ENCODE measurements at places on chromosomes 5 and 9.
A peak's percentile ranks its signal among the peaks of the same experiment; 100 is the strongest.

DNA sequence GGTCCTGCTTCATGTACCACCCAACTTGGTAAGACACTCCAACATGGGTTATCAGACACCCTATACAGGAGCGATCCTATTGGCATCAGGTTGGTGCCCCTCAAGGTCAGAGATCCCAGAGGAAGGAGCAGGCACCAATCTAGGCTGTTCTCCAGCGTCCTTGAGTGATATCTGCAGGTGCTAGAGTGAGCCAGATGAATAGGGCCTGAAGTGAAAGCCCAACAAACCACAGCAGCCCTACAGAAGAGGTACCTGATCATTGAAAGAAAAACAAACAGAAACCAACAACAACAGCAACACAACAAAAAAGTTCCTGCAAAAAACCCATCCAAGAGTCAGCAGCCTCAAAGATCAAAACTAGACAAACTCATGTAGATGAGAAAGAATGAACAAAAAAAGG, 584.8 kb downstream of the HINT1 start:
- DNase-seq, result no peak

- DNase-seq, result no peak
Measured at GRCh38 chr5:167030500-167031120, 1260.8 kb upstream of the WWC1 start.

GRCh38 chr9:129392093-129392541, 214.1 kb upstream of the IER5L start:
- no peak for DNase-seq

GRCh38 chr9:106892632-106893031, 29.7 kb downstream of the ZNF462 start:
- DNase-seq, result peak; percentile 95

DNA sequence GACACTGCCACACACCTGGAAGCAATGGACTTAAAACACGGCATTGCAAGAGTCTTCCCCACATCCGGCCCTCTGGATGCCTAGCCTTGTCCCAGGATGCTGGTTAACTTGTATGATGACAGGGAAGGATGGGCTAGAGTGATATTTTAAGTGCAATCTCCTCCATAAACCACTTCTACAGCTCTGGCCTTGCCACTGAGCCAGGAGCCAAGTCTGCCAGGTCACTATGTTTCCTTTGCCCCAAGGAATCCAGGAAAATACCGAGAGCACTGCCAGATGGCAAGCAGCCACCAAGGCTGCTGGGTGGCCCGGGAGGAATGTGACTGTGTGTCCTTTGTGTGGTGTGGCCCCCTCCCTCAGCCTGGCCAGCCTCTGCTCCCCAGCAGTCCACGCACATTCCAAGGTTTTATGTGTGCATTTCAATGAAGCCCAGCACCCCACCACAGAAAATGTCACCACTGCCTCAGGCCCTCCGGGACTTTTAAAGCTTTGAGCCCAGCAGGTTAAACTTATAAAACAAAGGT, 106.0 kb downstream of the FRMD3 start:
- DNase-seq, result peak; percentile 72

- DNase-seq, result no peak
Measured at GRCh38 chr9:27763831-27764230, 190.6 kb upstream of the C9orf72 start.

- peak; percentile 34 for DNase-seq
Measured at GRCh38 chr9:135077497-135078200, 9.8 kb upstream of the OLFM1 start.

DNA sequence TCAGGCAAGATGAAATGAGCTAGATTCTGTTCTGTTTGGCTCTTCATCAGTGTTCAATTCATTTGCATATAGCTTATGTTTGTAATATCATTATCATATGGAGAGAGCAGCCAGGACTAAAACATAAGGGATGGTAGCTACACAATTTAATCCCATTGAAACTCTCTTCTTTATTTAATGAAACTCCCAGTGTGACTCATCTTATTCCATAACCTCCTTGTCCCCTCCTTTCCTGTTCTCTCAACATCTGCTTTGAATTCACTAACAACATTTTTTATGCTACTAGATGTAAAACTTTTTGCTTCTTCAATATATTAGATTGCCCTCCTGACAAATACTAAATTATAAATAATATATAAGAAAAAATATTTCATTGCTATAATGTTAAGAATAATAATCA, 1823.4 kb downstream of the MAT2B start:
- peak; percentile 3 for DNase-seq

DNA sequence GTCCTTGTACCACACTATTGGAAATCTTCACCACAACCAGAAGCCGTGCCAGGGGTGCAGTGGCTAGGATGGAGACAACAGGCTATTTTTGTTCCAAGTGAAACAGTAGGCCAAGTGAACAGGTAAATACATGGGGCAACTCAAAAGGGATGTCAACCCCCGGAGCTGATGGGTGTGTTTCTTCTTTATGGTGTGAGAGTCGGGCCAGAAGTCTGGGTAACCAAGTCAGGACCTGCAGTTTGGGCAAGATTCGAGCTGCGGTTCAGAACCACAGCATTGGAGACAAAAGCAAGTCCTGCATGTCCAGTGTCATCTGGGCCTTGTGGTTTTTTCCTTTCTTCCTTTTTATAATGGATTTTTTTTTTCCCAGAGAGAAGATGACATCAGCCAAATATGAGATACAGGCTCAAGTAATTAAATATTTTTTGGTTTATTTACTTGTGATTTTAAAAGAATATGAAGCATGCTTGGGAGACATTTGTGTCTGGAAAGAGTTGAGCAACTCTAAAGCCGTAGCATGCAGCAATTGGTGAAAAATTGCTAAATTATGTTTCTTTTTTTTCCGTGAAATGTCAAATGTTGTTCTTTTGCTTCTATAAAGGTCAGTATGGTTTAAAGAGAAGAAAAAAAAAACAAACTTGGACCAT, 261.6 kb downstream of the ARRDC3 start:
- peak; percentile 79 for DNase-seq

- no peak for DNase-seq
Measured at GRCh38 chr9:98916660-98917059, 27.0 kb upstream of the COL15A1 start.

- DNase-seq, result peak; percentile 12
Measured at GRCh38 chr9:12554636-12555035, 138.5 kb upstream of the TYRP1 start.

DNA sequence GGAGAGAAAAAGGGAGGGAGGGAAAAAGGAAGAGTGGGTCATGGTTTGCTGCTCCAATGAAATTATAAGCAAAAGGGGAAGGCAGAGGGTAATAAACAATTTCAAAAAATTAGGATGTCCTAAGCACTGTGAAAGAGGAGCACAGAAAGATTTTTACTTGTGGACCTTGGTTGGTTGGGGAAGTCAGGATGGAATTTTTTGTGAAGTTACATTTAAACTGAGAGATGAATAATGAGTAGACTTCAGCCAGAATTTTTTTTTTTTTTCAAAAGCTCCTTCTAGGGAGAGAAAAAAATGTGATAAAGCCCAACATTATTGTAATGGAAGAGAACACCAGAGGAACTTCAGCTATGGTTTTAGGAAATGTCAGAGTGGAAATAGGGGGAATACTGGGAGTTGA, 515.9 kb upstream of the PAPPA start:
- peak; percentile 27 for DNase-seq

DNA sequence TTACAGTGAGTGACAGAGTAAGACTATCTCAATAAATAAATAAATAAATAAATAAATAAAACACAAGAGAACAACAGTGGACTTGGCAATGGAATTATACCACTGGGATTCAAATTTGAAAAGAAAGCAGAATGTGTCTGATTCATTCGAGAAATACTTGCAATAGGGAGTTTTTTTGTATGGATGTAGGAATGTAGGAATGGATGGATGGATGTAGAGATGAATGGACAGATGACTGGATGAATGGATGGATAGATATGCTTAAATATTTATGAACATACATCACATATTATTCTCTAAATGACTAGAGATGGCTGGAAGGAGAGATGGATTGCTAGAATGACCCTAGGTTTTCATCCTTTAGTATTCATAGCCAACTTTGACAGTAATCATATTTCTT, 22.0 kb upstream of the CEMIP2 start:
- no peak for DNase-seq

DNA sequence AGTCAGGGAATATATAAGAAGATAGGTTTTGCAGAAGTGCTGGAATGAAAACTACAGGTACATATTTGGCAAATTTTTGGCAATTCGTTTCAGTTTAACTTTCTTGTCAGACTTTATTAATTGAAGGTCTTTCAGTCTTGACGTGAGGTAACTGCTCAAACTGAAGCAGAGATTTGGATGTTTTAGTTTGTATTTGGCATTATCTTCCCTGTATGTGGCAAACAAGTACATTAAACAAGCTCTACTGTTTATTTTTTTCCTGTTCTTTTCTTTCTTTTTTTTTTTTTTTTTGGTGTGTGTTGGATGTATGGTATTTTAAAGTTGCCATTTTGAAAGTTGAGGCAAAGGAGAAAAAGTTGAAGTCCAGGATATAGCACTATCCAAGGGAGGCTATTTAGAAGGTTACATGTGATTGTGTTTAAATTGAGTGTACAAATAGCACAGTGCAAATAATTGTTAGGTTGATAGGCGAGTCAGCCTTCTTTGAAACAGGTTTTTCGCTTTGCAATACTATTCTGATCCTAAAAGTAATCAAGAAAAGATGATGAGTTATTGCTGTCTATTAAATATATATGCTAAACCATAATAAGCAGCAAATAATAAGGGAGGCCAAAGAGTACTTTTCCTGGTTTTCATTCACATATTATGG, 2.2 kb downstream of the PBX3 start:
- peak; percentile 15 for DNase-seq

GRCh38 chr9:5453004-5453403, 2.7 kb downstream of the CD274 start:
- no peak for DNase-seq

DNA sequence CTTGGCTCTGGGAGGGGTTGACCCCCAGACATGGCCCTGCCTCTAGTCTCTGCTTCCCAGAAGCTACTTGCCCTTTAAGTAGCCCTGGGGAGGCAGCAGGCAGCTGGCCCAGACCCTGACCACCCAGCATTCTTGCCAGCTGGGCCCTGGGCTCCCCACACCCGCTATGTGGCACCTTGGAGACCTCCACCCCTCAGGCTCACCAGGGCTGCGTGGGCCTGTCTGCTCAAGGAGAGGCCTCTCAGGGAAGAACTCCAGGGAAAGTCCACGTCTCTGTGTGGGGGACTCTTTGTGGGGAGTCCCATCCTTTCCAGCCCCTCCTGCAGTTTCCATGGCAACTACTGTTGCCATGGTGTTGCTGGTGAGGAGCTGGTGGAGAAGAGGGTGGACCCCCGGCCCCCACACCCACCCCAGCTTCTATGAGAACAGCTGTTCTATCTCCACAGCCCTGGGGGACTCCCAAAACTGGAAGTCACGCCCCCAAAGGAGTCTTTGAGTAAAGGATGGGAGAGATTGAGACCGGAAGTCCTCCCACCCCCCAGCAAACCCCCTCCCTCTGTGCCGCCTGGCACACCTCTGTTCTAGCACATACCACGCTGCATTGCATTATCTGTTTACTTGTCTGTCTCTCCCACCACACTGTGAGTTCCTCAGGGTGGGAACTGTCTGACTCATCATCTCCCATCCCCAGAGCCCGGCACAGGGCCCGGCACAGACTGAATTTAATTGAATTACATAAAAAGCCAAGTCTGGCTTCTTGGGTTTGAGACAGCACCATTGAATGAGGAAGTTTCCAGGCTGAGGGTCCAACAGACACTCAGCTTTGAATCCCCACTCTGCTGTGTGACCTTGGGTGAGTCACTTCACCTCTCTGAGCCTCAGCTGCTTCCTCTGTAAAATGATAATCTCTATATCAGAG, 12.6 kb downstream of the DNM1 start:
- DNase-seq, result peak; percentile 51

DNA sequence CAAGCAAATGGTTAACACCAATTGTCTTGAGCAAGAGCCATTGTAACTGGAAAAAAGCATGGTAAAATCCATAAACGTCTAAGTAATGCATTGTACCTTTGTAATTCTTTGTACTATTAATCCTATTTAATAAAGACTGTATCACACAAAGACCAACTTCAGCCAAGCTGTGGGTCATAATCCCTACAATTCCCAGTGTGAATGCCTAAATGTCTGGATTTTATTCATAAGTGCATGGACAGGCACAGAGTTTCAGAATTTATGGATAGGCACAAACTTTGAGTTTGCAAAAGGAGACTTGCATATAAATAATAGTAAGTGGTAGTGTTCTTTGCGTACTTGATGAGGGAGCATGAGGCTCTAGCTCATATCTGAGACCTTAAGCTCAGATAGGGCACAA, 1280.2 kb upstream of the WWC1 start:
- no peak for DNase-seq

- DNase-seq, result no peak
Measured at GRCh38 chr9:79053598-79053997, 518.2 kb upstream of the TLE4 start.

DNA sequence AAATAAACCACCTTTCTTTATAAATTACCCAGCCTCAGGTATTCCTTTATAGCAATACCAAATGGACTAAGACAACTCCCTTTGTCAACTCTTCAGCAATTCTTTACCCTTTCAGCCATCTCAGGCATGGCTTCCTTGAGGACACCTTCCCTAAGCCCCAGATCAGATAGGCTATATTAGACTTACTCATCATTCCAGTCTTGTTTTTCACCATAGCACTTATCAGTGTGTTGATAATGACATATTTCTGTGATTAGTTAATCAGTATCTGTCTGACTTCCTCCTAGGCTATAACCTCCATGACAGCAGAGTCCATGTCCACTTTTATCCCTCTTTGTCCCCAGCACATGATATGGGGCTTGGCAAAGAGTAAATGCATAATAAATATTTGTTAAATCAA, 238.1 kb downstream of the ACTL7B start:
- DNase-seq, result no peak

GRCh38 chr5:176162198-176162597, 76.0 kb upstream of the SIMC1 start:
- DNase-seq, result no peak

DNA sequence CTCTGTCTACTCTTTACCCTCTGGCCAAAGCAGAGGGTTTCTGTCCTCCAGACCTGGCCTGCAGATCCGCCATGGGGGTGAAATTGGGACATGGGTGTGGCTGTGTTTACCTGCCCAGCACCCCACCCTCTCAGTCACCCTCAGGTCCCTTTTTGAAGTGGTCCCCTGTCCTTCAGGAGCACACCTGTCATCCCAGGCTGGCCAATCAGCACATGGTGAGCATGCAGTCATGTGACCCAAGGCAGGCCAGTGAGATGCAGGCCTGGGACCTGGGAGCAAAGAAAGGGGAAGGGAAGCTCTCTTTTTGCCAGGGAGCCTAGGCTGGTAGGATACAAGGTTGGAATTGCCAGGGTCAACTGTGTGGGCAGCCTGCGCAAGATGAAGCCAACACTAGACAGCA, 28.3 kb upstream of the IER5L start:
- no peak for DNase-seq

DNA sequence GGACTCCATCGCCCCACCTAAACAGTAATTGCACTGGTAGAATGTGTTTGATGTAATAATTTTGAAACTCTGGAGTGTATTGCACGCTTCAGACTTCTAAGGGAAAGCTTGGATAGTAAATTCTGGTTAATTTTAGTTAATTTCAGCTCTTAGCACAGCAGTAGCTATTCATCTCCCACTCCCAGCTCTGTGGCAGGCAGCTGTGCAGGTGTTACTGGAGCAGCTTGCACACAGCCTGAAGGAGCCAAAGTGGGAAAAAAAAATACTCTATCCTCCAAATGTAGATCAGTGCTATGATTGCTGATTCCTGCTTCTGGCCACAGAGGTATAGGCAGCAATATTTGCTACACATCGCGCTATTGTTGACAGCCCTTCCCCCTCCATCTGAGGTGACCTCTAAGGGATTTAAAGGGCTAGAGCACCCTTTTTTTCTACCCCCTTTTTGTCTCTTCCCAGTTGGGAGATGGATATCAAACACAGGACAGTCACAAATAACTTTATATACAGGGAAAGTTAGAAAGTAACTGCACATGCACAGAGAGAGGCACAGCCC, 97.4 kb downstream of the KCTD16 start:
- no peak for DNase-seq

GRCh38 chr5:103450333-103451061, 112.1 kb downstream of the NUDT12 start:
- DNase-seq, result peak; percentile 77

Measured in adipocyte (in vitro differentiated cells).